ENCODE measurements at places on chromosomes 7 and 10.
A peak's percentile ranks its signal among the peaks of the same experiment; 100 is the strongest.

GRCh38 chr10:34727595-34728033 is 87.5 kb downstream of the PARD3 start:
- no peak for DNase-seq

- no peak for DNase-seq
These were observed 112.1 kb downstream of the FAM53B start for GRCh38 chr10:124632064-124632531.

DNA sequence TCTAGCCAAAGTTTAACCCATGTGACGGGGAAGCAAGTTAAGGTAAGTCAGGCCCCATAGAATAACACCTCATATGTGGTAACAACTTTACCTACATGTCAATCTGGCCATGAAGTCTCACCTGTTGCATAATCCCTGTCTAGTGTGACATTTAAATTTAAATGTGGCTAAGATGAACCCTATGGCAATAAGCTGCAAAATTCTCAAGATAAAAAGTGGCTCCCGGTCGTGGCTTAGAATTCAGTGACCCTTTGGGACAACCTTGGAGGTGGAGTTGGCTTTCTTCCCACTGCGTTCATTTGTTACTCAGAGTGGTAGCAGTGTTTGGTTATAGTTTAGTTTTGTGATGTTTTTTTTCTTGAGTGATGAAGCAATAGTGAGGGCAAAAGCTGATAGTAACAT is 90.6 kb downstream of the ARID5B start:
- no peak for DNase-seq

GRCh38 chr10:114188900-114189299 is 9.7 kb downstream of the TDRD1 start:
- DNase-seq: no peak

GRCh38 chr10:78187371-78187770 is 153.7 kb downstream of the RPS24 start:
- no peak for DNase-seq

GRCh38 chr10:90988802-90989201 is 67.9 kb upstream of the ANKRD1 start:
- DNase-seq: no peak

GRCh38 chr7:727104-727805 is at the start of gene PRKAR1B:
Gene PRKAR1B, minus strand, starts transcription at chr7:727281. Its CDS starts 15,776 bp downstream, at chr7:711505.
- peak; percentile 54 for DNase-seq

- DNase-seq: no peak
These were observed 60.7 kb downstream of the R3HCC1L start for GRCh38 chr10:98195120-98195519.

DNA sequence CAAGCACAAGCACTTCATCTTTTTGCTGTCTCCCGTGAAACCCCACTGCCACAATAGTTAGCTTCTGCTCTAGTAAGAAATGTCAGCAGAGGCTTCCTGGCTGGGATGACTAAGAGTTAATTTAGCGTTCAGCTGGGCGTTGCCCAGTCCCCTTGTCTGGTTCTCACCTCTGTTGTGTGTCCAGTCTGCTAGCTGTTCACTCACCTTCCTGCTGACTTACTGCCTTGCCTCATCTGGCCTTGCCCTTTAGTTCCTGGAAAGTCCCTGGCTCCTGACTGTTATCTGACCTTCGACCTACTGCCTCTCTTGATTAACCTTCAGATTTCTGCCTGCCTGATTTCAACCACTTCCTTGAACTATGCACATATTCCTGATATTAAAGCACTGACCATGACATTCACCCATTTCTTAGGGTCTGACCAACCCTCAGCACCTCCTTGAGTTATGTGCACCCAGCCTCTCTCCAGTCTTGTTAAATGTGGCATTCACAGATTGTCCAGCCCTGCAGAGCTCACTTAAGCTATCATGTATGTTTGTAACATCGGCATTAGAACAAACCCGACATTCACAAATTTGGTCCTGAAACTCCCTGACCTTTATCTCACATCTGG is 30.3 kb downstream of the C7orf33 start:
- DNase-seq: no peak

- DNase-seq: no peak
These were observed 190.8 kb downstream of the ADRA2A start for GRCh38 chr10:111267673-111268072.

DNA sequence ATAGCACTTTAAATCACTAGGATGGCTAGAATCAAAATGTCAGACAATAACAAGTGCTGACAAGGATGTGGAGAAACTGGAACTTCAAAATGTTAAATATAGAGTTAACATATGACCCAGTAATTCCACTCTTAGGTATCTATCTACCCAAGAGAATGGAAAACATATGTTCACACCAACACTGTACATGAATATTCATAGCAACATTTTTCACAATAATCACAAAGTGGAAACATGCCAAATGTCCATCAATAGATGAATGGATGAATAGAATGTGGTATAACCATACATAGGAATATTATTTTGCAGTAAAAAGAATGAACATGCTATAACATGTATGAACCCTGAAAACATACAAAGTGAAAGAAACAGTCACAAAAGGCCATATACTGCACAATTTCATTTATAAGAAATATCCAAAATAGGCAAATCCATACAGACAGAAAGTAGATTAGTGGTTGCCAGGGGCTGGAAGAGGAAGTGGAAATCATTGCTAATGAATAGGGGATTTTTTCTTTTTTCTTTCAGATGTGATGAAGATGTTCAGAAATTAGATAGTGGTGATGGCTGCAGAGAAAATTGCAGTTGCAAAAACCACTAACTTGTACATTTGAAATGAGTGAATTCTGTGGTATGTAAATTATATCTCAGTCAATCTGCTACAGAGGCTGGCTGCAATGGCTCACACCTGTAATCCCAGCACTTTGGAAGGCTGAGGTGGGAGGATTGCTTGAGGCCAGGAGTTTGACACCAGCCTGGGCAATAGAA is 93.0 kb downstream of the CPVL start:
- DNase-seq: no peak

- no peak for DNase-seq
These were observed 253.3 kb downstream of the TNS3 start for GRCh38 chr7:47328392-47329319.

DNA sequence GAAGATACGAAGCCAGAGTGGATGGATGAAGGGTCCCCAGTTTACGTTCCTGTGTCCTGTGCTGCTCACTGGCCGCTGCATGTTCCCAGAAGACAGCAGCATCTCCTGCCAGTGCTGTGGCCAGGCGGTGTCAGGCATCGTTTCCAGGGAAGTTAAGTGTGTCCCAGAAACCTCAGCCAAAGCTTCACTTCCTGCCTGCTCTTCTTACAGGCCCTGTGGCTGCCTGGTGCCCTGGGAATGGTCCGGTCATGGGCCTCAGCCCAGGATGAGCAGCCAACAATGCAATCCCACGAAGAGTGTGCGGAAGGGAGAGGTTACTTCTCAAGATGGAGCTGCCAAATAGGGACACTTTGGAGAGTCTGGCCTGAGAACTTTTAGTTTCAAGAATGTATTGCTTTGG is 99.7 kb upstream of the TARP start:
- no peak for DNase-seq

GRCh38 chr7:95725205-95725604 is 47.1 kb upstream of the DYNC1I1 start:
- DNase-seq: no peak

- DNase-seq: no peak
These were observed 203.9 kb upstream of the CHRM2 start for GRCh38 chr7:136664537-136664936.

DNA sequence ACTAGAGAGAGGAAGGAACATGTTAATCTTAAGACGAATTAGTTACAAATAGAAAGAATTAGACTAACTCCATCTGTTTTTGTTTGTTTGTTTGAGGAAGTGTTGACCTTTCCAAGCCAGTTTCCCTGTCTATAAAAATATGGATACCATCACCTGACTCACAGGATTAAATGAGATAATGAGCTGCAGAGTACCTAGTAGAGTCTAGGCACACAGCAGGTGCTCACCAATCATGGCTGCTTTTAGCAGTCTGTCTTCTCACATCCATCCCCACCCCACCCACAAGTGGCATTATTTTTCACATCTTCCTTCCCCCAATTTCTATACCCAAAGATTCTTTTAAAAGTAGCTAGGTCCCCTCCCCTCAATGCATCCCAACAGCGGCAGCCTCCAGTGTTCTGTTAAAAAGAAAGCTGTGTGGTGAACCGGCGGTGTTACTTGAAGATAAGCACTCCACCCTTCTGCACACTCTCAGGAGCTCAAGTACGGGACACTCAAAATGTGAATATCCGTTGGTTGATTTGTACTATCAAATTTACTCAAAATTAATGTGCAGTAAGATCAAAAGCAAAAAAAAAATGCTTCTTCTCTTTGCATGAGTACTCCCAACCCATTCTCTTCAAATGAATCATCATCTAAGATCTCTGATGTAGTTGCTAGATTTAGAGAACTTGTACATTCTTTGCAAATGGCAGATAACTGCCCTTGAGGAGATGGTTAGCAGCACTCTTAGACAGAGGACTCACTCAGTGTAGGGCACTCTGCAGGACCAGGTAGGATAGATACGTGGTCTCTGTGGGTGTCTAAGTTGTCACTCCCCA is 145.4 kb upstream of the ASAH2 start:
- no peak for DNase-seq

GRCh38 chr10:83607959-83608745 is 531.2 kb upstream of the GHITM start:
- DNase-seq: no peak

GRCh38 chr10:71795248-71795647 is 21.9 kb upstream of the VSIR start:
- no peak for DNase-seq

- DNase-seq: no peak
These were observed 103.2 kb downstream of the GPR37 start for GRCh38 chr7:124662372-124662771.

DNA sequence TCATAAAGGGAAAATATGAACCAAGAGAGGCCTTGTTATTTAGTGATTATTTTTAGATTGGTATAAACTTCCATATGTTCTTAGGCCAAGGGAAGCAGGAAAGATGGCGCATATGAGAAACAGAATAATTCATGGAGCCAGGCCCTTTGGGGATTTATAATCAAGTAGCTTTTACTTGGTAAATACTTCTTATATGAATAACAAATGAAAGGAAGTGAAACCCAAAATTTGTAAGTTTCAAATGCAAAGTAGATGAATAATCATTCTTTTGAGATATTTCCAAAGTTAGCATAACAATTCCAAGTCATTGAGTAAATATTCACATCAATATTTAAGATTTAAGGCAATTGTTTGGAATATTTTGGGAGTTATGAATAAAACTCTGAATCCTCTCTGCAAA is 13.9 kb upstream of the OPTN start:
- no peak for DNase-seq

DNA sequence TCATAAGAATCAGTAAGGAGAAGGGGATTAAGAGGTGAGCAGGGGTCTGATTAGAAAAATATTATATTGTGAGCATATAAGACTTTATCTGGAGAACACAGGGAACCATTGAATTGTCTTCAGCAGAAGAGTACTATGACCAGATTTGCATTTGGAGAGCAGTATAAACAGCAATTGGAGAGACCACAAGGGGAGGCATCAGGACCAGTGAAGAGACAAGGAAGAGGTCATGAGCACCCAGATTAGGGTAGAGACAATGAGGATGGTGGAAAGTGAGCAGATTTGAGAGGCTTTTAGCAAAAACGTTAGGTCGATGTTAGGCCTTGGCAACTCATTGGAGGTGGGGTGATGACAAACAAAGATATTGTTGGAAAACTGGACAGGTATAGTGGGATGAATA is 13.0 kb upstream of the SMIM30 start:
- DNase-seq: no peak

DNA sequence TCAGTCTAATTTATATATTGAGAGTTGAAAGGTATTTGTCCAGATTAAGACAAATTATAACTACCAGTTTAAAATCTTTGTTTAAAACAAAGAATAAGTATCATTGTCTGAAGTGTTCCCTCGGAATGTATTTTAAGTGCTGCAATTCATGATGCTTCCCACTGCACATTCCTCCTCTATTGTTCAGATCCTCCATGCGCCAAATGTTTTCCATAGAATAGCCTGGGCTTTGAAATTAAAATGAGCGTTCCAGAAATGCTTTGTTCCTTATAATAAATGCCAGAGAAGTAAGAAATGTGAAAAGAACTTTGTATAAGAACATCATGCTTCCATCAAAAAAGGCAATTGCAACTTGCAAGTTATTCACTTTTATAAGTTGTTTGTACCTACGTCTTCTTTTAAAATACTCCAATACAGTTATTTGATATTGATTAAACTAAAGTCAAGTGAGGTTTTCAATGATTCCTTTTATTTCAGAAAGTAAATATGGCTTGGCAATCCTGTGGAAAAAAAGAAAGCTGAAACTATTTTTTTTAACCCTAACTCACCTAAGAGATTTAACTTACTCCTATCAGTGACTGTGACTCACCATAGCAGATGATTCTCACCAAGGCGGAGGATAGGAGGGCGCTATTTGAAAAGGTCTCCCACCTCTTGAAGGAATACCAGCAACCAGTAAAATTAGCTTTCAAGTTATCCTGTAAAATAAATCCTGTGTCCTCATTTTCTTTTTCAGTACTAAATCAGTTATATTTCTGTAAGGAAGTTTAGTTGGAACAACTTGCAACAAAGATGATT is 85.8 kb downstream of the CTNNA3 start:
- no peak for DNase-seq

DNA sequence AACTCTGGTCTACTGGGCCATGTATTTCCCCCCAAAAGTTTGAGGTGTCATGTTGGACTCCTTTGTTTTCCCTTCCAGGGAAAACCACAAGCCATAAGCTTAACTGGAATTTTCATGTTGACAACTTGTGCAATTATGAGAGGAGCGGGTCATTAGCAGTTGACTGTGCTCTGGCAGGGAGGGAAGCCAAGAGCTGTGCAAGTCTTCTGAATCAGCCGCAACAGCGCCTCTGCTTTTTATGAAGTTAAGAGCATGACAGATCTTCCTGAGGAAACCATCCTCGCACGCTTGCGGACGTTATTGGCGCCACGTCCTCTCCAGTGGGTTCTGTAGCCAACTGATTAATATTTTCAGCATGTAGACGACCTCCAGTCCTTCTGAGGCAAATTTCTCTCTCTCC is 148.7 kb upstream of the MKI67 start:
- peak; percentile 70 for DNase-seq

- peak; percentile 51 for DNase-seq
These were observed 28.2 kb downstream of the ZCCHC24 start for GRCh38 chr10:79417266-79417665.

- DNase-seq: no peak
These were observed 28.0 kb downstream of the MICU1 start for GRCh38 chr10:72597897-72598296.

GRCh38 chr7:39557222-39557621 is 9.0 kb upstream of the YAE1 start:
- no peak for DNase-seq

DNA sequence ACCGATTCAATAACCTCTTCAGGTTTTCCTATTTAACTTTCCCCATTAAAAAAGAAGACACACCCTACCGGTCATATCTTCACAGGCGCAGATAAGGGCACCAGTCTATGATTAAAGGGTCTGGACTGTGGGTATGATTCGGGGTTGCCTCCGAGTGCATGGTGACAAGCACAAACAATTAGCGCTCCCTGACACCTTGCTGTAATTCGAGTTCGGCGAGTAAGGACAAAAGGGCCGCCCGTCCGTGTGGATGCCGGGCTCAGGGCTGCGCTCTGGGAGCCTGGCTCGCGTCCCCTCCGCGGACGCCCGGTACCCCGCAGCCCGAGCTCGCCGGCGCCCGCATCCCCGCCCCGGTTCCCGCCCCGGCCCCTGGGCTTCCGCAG is 111.9 kb upstream of the RHEB start:
- no peak for DNase-seq

GRCh38 chr10:70352401-70353097 is 29.9 kb downstream of the LRRC20 start:
- DNase-seq: no peak

GRCh38 chr10:24759672-24760071 is 36.0 kb upstream of the ARHGAP21 start:
- DNase-seq: no peak

- no peak for DNase-seq
These were observed 43.8 kb downstream of the ITIH5 start for GRCh38 chr10:7622969-7623368.
